RKO (cell line): ENCODE measurements at places on chromosomes 5 and 9.
A peak's percentile ranks its signal among the peaks of the same experiment; 100 is the strongest.

- no peak for DNase-seq
Observed at GRCh38 chr9:89878687-89879086, 273.9 kb downstream of the GADD45G start.

- DNase-seq, result no peak
Observed at GRCh38 chr9:26694381-26695297, 198.0 kb downstream of the CAAP1 start.

- no peak for DNase-seq
Observed at GRCh38 chr5:138542180-138542955, 668 bp downstream of the ETF1 start.

DNA sequence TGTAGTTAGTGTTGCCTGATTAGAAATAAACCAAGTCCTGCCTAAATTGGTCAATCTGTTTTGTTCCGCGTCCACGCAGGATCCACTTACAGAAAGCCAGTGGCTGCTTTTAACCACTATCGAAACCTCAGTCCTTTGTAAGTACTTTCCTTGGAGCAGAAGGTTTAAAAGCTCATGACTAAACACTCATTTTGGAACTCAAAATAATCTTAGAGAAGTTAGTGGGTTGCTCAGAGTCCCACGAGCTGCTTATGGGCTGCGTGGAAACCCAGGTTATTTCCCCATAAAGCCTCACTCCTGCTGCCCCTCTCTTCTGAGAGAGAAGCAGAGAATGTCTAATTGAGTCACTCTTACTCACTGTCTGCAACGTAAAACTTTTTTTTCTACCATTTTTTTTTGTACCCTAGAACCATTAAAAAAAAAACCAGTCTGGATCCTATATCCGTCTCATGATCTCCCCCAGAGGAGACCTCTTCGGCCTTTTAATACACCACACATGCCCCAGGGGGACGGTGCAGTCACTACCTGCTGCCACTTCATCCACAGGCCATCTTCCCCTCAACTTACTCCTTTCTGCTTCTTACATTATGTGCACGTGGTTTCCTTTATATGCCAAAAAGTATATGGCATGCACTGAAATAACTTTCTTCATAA is 7.6 kb downstream of the BASP1 start:
- peak; percentile 5 for DNase-seq

- peak; percentile 43 for DNase-seq
Observed at GRCh38 chr5:42274913-42275312, 148.3 kb upstream of the GHR start.

- no peak for DNase-seq
Observed at GRCh38 chr5:106189121-106189809, 1481.5 kb downstream of the EFNA5 start.

- no peak for DNase-seq
Observed at GRCh38 chr5:119200795-119201194, 129.9 kb downstream of the DMXL1 start.

GRCh38 chr9:93415176-93415690 is 36.3 kb upstream of the FAM120A start:
- DNase-seq, result no peak

DNA sequence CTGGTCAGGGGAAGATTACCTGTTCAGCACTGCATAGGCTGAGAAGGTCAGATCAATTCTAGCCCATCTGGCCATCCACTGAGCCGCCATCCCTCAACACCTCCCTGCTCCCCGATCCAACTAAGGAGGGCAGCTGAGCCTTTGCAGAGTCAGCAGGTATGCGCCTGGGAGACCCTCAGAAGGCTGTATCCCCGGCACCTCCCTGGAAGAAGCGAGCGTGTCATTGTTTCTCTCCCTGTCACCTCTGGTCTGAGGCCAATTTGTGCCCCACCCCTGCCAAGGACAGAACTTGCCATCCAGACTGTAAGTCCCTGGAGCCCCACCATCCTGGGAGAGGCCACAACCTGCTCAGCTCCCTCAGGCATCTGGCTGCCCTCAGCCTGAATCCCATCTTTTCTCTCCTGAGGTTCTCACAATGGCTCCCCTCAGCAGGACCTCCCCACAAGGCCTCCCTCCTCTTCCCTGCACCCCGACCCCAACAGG is 2.6 kb downstream of the CLTB start:
- DNase-seq, result no peak

DNA sequence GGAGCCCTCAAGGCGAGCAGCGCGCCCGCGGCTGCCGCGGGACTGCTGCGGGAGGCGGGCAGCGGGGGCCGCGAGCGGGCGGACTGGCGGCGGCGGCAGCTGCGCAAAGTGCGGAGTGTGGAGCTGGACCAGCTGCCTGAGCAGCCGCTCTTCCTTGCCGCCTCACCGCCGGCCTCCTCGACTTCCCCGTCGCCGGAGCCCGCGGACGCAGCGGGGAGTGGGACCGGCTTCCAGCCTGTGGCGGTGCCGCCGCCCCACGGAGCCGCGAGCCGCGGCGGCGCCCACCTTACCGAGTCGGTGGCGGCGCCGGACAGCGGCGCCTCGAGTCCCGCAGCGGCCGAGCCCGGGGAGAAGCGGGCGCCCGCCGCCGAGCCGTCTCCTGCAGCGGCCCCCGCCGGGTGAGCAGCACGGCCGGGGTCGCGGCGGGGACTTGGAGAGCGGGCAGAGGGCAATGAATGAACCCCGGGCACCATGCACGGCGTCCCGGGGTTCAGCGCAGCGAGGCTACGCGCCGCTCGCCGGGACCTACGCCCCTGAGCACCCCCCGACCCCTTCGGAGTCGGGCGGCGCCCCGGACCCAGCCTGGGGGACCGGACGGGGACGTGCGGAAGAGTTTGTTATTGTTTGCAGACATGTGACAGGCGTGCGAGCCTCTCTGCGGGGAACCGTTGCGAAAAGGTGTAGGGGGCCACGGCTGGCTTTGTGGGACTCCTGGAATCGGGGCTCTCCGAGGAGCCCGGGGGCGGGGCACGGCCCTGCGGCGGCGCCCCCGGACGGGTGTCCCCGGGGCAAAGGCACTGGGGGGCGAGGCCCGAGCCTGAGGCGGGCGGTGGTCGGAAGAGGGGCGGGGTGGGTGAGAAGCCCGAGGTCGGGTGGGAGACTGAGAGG is 553 bp downstream of the MAP3K1 start:
- peak; percentile 53 for DNase-seq
